T-cell (primary cell): ENCODE measurements at places on chromosomes 5 and 9.

DNA sequence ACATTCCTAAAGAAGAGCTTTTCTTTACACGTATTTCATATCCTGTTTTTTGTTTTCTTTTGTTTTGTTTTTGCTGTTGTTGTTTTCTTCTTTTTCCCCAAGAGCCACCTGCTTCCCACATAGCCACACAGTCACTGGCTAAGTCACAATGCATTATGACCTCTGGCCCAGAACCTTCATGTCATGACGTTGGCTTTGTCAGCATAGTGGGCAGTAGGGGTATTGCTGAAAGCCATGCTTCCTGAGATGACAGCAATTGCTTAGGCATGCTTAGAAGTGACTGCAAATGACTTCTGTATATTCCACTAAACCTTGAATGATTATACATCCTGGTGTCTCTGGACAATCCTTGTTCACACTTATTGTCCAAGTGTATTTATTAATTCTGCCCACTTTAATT, 375.8 kb downstream of the TAF11L14 start:
- no peak for DNase-seq
- H3K27me3 ChIP-seq: no peaks in the 10 kb centered on the region
- H3K4me1 ChIP-seq: no peaks in the 10 kb centered on the region
- H3K4me3 ChIP-seq: no peak overlapping the region

GRCh38 chr5:153513156-153513555, 22.7 kb downstream of the GRIA1 start:
- no peaks in the 10 kb centered on the region for H3K4me1 ChIP-seq
- H3K27me3 ChIP-seq: no peaks in the 10 kb centered on the region

- no peaks in the 10 kb centered on the region for H3K36me3 ChIP-seq
- H3K27ac ChIP-seq: no peak overlapping the region
- no peaks in the 10 kb centered on the region for H3K4me1 ChIP-seq
- no peak overlapping the region for H3K4me3 ChIP-seq
These were observed 1384.3 kb upstream of the WWC1 start for GRCh38 chr5:166906991-166907713.

GRCh38 chr9:76216161-76216649, 178.0 kb downstream of the RFK start:
- H3K36me3 ChIP-seq: no peaks in the 10 kb centered on the region
- H3K27me3 ChIP-seq: peaks cover 11% of the 10 kb centered on the region
- no peak overlapping the region for H3K27ac ChIP-seq
- no peaks in the 10 kb centered on the region for H3K4me1 ChIP-seq
- DNase-seq: no peak

GRCh38 chr5:135342551-135342875, 56.5 kb downstream of the MACROH2A1 start:
- no peaks in the 10 kb centered on the region for H3K27me3 ChIP-seq
- H3K4me3 ChIP-seq: no peak overlapping the region
- no peak overlapping the region for H3K27ac ChIP-seq
- H3K36me3 ChIP-seq: peaks cover 31% of the 10 kb centered on the region
- DNase-seq: no peak

- H3K27me3 ChIP-seq: no peaks in the 10 kb centered on the region
- no peak overlapping the region for H3K27ac ChIP-seq
- H3K4me3 ChIP-seq: no peak overlapping the region
- DNase-seq: no peak
- peaks cover 3% of the 10 kb centered on the region for H3K4me1 ChIP-seq
These were observed 12.4 kb downstream of the SPATA31E1 start for GRCh38 chr9:87894998-87895625.

DNA sequence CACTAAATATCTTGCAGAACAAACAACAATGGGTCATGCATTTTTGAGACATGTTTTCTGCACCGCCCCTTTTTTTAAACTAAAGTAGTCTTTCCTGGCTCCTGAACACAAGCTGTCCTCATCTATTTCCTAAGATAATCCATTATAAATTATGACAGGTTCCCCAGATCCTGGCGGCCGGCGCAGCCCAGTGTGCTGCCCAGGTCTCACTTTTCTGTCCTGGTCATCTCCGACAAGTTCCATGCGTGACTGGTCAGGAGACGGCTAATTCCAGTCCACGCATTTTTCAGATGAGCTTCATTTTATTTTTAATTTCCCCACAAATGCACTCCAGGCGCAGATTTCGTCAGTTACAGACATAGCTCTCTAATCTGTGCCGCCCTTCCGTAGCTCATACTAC, 92.9 kb upstream of the EGFLAM start:
- no peak overlapping the region for H3K4me3 ChIP-seq
- H3K4me1 ChIP-seq: no peaks in the 10 kb centered on the region
- no peak overlapping the region for H3K27ac ChIP-seq

GRCh38 chr9:130681769-130682420, 11.7 kb upstream of the EXOSC2 start:
- DNase-seq: no peak
- H3K4me3 ChIP-seq: peak overlapping the region; percentile 65
- H3K4me1 ChIP-seq: peaks cover 13% of the 10 kb centered on the region
- no peak overlapping the region for H3K27ac ChIP-seq
- no peaks in the 10 kb centered on the region for H3K36me3 ChIP-seq

- no peaks in the 10 kb centered on the region for H3K4me1 ChIP-seq
- DNase-seq: no peak
- H3K4me3 ChIP-seq: no peak overlapping the region
- no peaks in the 10 kb centered on the region for H3K27me3 ChIP-seq
- H3K27ac ChIP-seq: no peak overlapping the region
These were observed 476.6 kb upstream of the WWC1 start for GRCh38 chr5:167814828-167815227.
